ENCODE measurements at places on chromosomes 4 and X.

- DNase-seq = no peak
Measured at GRCh38 chr4:74362347-74362746, 2.6 kb upstream of the EREG start.

DNA sequence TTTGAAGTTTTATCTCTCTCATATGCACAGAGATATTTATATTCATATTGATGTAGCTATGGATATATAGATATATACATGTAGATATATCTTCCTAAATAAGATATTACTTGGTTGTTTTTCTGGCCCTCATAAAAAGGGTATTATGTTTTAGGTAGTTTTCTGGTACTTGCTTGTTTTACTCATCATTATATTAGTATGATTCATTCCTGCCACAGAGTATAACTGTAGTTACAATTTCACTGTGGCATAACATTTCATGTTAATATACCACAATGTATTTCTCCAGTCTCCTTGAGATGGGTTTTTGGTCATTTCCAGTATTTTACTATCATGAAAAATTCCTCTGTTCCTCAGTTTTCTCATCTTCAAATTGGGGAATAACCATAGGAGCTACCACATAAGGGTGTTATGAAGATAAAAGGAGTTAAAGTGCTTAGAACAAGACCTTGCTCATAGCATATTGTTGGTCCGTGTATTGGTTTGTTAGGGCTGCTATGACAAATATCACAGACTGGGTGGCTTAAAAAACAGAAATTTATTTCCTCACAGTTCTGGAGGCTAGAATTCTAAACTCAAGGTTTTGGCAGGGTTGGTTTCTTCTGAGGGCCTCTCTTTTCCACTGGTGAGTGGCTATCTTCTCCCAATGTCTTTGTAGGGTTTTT lies 129.7 kb downstream of the TMEM164 start:
- no peak for DNase-seq

GRCh38 chrX:153774576-153775292 lies 6.1 kb upstream of the SRPK3 start:
- no peak for DNase-seq

DNA sequence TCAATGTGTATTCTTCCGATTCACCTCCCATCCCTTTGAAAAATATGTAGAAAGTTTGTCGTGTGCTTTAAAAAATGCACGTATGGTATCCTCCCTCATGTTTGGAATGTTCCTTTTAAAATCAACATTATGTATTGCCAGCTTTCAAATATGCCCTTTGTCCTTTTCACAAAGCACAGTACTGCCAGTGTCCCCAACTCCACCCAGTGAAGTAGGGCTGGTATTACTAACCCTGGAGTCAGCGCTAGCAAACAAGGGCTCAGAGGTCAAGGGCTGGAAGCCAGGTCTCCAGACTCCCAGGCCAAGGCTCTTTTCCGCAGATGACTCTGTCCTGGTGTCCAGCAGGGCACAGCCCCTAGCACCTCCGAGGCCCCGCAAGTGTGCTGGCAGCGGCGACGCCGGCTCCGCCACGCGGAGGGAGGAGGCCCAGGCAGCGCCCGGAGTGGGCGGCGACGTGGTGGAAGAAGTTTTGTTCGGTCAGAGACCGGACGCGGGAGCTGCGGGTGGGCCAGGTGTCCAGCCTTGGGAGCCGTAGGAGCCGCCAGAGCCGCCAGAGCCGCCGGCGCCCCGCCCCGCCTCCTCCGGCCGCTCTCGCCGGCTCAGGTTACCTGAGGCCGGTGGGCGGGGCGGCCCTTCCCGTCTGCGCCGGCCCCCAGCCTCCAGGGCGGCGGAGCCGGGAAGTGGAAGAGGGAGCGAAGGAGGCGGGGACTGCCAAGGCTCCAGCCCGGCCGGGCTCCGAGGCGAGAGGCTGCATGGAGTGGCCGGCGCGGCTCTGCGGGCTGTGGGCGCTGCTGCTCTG lies at the start of gene IL13RA1:
IL13RA1 (plus strand) TSS at position 720 of the 799 bp plus-strand sequence; CDS start at position 753, 33 bp downstream.
- DNase-seq = no peak

DNA sequence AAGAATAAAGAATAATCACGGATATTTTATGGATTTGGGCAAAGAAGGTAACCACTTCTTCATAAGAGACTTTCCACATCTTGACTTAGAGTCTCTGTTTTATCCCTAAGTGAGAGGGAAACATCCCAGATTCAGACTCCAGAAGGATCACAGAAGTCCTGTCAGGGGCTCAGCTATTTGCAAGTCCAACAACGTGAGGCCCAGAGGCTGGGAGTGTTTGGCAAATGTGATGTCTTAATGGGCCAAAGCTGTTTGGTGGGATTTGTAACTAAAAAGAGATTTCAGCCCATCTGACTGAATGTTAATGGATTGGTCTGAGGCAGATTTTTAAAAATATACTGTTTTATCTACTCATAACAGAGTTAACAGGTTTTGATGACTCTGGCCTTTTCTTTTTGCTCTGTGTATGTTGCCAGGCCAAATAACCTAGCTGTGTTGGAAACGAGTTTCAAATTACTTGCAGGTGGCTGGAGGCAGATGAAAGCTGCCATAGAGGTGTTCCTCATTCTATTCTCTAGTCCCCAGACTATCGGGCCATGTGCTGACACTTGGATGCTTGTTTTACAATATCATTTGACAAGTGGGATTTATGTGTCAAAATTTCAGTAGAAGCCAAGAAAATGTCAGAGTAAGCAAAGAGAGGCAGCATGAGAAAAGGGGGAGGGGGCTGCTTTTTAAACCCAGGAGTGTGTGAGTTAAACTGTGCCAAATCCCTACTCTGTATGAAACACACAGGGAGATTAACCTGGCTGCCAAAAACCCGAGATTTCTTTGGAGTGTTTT lies 330.9 kb downstream of the DCHS2 start:
- no peak for DNase-seq

DNA sequence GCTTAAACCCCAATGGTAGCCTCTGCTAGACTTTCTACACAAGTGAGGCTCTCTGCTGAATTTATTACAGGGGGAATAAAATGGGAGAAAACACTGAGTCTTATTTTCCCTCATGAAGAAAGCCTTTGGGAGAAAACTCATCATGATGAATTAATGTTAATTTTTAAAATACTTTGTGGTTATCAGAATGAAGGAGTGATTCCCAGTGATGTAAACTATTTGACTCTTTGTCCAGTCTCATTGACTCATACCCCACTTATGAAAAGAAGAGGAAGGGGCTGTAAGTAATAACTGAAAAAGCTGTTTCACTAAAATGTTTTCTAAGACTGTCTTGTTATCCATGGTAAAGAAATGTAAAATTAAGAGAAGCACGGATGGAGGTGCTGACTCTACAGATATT lies 208.8 kb downstream of the GRIA3 start:
- DNase-seq = no peak

GRCh38 chr4:83230928-83231327 lies 53.7 kb downstream of the COQ2 start:
- no peak for DNase-seq

GRCh38 chr4:55635741-55636655 lies at the start of gene NMU:
Gene NMU, minus strand, starts transcription at chr4:55636298. Its CDS starts 106 bp downstream, at chr4:55636192.
- DNase-seq = no peak

DNA sequence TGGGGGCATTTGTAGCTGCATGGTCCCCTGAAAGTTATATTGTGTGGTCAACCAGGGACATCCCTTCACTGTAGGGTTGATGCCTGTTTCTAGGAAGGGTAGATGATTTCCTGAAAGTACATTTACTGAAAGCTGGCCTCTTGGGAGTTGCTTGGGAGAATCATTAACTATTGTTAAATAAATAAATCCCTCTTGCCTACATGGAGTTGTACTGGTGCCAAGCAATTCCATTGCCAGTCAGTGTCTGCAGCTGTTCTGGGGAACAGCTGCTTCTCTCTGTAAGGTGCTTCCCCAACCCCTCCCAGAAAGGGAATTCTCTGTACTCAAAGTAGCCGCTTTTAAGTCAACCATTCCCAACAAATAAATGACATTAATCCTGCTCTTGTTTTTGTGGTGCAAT lies 51.1 kb downstream of the C4orf51 start:
- DNase-seq = no peak
